ENCODE measurements at places on chromosomes 6 and 20.

GRCh38 chr6:89117211-89118108, at the start of gene SRSF12:
TSS of gene SRSF12 (minus strand) at chr6:89118071. CDS start at chr6:89117887, 184 bp downstream.
- peak; percentile 30 for DNase-seq

DNA sequence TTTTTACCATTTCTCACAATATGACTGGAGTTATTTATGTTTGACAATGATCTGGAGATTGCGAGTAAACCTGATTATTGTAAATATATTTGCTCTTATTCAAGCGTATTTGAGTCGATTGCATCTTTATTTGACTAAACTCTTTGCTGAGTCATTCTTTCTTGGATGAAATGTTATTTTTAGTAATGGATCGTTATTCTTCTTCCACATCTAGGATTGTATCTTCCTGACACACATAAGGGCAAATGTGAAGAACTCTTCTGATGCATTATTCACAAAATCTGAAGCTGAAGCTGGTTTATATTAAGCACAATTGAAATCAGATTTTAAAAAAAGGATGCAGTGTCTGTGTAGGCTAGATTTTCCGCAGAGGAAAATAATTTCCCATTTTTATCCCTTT, 68.2 kb downstream of the SEL1L2 start:
- peak; percentile 46 for DNase-seq

GRCh38 chr6:167130008-167130677, 7.2 kb downstream of the CCR6 start:
- DNase-seq, result no peak

GRCh38 chr6:15331143-15331542, 85.3 kb downstream of the JARID2 start:
- peak; percentile 37 for DNase-seq

DNA sequence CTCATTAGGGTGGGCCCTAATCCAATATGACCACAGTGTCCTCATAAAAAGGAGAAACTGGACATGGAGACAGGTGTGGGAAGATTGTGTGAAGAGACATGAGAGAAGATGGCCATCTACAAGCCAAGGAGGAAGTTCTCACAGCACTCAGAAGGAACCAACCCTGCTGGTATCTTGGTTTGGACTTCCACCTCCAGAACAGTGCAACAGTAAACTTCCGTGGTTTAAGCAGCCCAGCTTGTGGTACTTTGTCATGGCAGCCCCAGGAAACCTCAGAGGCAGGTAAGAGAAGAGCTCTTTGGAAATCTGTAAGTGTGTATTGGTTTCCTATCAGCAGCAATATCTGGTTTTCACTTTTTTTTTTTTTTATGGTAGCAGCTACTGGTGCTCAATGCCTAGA, 16.5 kb upstream of the CNKSR3 start:
- DNase-seq, result no peak

Data from EH (cell line).